CD4-positive, alpha-beta T cell treated with Interleukin-6 at 100 ng/mL for 8 hours (primary cell): ENCODE measurements at places on chromosomes 7 and 10.

DNA sequence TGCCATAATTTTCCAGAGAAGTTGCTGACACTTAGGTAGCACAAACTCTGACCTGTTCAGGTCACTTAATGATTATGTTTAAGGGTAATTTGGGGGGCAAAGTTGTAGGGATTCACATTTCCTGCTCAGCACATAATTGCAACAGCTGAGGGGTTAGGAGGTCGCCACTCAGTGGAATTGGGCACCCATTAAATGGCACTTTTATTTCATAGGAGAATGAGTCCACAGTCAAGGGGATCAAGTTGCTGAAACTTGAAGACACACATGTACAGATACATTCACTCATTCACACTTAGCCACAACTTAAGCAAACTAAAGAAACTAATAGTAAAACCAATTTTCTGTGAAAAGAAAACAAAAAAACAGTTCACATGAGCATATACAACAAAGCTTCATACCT is 1.5 kb downstream of the PCDH15 start:
- DNase-seq: no peak

DNA sequence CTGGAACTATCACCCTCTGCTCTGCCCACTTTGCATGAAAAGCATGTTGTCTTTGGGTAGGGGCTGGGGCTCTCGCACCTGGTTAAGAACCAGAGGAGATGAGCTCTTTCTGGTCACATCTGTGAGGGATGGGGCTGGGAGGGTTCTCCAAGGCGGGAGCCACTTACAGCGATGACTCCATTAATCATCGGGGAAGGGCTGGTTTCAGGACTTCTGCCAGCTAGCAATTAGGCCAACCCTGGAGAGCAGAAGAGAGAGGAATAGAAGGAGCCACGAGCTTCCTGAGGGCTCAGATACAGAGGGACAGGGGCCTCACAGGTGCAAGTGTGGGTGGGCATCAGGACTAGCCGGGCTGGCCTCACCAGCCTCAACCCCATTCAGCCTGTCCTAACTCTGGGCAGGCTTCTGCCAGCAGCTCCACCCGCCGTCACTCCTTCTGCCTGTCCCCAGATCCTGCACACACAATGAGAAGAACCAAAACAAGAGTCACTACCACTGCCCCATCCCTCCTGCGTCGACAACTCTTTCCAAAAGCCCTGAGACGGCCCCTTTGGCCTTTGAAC is 8.4 kb downstream of the AQP1 start:
- DNase-seq: no peak

DNA sequence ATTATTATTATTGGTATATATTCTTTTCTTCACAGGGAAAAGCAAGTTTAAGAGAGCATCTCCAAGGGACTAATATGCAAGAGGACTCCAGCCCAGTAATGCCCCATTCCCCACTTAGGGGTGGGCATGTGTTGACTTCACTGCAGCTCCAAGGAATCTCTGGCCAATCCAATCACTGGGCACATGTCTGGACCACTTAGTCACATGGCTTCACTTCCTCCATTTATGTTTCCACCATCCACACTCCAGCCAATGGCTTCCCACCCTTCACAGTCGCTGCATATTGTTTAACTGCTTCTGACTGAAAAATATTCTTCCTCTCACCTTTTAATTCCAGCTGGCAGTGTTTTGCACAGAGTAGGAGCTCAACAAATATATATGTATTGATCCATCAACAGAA is 43.6 kb downstream of the FBXL13 start:
- DNase-seq: no peak

GRCh38 chr7:69719717-69720116 is 121.4 kb downstream of the AUTS2 start:
- DNase-seq: no peak

GRCh38 chr10:70648427-70648826 is 23.9 kb upstream of the ADAMTS14 start:
- no peak for DNase-seq

GRCh38 chr10:113480851-113481502 is 71.9 kb upstream of the HABP2 start:
- DNase-seq: no peak

GRCh38 chr10:27531336-27531847 is 27.3 kb downstream of the RAB18 start:
- DNase-seq: no peak

- no peak for DNase-seq
Measured at GRCh38 chr7:155685791-155686160, 41.3 kb downstream of the RBM33 start.

GRCh38 chr10:3486346-3487065 is 298.5 kb downstream of the KLF6 start:
- DNase-seq: no peak

DNA sequence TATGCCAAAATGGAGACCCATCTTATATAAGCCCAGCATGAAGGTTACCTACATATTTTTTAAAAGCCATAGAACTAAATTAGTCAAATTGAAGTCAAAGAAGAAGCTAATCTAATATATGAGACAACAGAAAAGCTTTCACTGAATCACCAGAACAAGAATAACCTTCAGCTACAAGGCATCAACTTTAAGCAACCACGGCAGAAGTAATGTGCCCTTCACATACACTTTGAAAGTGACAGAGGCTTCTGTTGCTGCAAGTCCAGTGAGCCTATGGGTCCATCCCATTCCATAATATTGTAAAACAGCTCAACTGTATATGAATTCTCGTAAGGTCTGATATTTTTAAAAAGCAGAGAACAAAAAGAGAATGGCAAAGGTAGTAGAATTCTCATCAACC is 36.5 kb downstream of the CTNNA3 start:
- no peak for DNase-seq

GRCh38 chr10:23538968-23539367 is 100.1 kb downstream of the OTUD1 start:
- no peak for DNase-seq

DNA sequence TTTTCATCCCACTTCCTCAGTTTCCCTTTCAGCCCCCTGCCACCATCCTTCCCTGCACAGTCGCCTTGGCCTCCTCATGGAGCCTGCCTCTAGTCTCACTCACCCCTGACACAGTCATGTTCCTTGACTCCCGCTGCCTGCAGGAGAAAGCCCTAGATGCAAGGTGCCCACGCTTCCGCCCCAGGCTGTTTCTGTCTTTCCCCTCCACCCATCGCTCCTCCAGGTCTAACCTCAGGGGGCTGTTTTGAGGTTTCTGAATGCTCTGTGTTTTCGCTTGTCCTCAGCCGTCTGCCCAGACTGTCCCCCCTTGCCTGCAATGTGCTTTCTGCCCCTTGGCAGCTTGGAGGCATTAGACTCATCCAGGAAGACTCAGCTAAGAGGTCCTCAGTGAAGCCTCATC is 89.9 kb downstream of the EMX2 start:
- no peak for DNase-seq

DNA sequence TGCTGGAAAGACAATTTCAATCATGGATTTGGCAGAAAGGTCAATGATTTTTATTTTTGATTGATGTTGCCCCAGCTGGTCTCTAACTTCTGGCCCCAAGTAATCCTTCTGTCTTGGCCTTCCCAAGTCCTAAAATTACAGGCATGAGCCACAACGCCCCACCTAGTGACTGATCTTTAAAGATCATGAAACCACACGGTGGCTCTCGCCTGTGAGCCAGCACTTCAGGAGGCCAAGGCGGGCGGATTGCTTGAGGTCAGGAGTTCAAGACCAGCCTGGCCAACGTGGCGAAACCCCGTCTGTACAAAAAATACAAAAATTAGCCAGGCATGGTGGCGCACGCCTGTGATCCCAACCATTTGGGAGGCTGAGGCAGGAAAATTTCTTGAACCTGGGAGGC is 12.6 kb upstream of the C10orf95 start:
- no peak for DNase-seq

DNA sequence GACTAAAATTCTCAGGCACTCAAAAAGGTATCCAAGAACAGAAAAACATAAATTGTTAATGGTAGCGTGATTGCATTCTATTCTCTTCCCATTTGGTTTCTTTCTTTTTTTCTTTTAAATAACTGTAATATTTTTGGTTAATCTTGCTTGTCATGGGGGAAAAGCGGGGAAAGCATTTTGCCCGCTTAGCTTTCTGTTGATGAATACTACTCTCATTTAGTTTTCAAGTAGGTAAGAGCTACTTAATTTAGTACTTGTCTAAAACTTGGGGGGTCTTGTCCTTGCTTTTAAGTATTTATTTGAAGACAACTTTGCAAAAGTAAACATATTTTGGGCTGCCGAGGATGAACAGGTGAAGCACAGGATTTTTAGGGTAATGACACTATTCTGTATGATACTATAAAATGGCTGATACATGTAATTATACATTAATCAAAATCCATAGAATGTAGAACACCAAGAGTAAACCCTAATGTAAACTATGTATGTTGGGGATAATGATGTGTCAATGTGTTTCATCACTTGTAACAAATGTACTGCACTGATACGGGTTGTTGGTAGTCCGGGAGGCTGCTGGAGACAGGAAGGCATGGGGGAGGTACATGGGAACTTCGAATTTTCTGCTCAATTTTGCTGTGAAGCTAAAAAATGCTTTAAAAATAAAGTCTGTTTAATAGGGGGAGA is 1.7 kb downstream of the TES start:
- no peak for DNase-seq

- no peak for DNase-seq
Measured at GRCh38 chr7:2644220-2644561, 12.4 kb downstream of the TTYH3 start.

DNA sequence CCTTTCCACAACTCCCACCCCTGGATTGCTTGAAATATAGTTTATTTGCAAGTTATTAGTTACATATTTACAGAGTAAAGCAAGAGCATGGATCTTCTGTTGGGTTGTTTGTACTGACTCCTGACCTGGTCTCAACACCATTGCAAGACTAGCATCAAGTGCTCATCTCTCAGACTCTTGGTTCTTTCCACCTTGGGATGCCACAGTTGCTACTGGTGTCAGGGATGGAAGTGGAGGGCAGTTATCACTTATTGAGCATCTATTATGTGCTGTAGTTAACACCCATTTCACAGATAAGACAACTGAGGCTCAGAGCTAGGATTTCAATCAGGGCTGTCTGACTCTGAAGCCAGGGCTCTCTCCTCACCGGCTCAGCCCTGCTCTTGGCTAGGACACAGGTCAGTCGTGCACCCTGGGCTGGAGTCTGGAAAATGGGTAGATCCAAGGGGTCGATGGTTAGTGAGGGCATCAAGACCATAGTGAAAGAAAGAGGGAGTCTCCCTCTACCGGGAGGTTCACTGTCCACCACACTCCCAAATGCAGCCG is 614 bp upstream of the ADAMTS14 start:
- no peak for DNase-seq

- DNase-seq: no peak
Measured at GRCh38 chr7:111076205-111076604, 14.7 kb upstream of the LRRN3 start.

DNA sequence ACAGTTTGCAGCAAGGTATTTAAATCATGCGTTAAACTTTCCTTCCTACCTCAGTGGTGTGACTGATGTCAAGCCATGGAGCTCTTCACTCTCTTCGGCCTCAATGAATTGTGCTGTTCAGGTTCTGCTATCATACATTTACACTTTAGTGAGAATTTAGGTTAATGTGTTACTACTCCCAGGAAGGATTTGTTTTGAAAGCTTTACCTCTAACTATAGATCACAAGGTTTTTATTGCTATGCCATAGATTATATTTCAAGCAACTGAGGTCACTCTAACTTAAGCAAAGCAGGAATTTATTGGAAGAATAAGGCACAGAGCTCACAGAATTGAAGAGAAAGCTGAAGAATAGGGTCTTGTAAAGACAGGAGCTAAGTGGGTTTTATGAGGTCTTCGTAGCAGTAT is 11.0 kb upstream of the ADD3 start:
- no peak for DNase-seq

DNA sequence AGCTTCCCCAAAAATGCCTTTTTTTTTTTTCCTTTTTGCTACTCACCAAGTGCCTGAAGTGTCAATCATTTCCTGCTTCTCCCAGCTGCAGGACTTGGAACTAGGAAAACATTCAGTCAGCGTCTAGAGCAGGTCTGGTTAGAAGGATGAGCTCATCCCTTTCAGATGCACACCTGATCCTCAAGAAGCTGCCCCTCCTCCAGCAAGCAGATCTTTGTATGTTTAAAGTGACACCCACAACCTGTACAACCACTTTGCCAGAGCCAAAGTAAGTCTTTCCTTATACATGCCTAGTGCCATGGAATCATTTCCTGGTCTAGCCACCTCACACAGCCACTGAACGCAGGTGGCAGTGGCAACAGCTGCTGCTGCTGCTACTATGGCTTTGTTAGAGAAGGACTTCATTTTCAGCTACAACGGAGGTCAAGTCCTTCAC is 10.4 kb upstream of the USP54 start:
- DNase-seq: no peak

- no peak for DNase-seq
Measured at GRCh38 chr7:50908628-50909290, 126.1 kb upstream of the GRB10 start.

DNA sequence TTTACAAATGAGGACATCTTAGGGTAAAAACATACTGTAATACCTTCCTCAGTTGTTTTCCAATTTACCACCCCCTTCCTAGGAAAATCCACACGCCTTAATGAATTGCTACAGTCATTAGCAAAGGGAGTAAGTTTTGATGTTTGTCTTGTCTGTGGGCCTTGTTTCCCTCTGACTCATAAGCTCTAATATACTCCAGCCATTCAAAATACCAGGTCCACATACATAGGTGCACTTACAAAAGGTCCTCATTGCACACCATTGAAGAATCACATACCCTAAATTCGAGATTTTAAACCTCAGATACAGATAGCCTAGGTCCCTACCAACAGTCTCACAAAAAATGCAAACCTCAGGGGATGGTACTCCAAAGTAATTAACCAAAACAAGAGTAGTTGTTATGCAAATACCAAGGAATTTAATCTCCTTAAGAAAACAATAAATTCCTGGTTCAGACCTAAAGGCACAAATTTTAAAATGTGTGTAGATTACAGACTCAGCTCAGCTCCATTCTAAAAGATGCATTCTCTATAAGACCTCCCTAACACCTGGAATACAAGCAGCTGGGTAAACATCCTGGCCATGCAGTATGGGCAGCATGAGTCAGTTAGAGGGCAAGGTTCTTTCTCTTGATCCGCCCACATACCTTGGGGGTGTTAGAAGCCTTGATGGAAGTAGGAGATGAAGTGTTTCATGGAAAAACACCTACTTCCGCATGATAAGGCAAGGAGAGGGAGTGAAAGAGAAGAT is 3.0 kb upstream of the LIPK start:
- no peak for DNase-seq

GRCh38 chr7:81068-81925 is 111.1 kb upstream of the FAM20C start:
- DNase-seq: no peak

GRCh38 chr10:87575851-87576250 is 71.2 kb downstream of the MINPP1 start:
- DNase-seq: no peak

GRCh38 chr10:127973791-127974311 is 66.9 kb downstream of the PTPRE start:
- DNase-seq: no peak

DNA sequence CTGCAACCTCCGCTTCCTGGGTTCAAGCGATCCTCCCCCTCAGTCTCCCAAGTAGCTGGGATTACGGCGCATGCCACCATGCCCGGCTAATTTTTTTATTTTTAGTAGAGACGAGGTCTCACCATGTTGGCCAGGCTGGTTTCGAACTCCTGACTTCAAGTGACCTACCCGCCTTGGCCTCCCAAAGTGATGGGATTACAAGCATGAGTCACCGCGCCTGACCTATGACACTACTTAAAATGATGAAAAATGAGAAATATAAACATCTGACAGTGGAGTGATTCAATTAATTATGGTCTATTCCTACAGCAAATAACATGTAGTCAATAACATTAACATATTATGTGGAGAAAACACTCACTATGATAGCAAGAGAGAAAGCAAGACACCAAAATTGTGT is 2.2 kb downstream of the BRAT1 start:
- no peak for DNase-seq
